ENCODE measurements at places on chromosomes 5 and 9.
A peak's percentile ranks its signal among the peaks of the same experiment; 100 is the strongest.

- no peak for DNase-seq
These were observed 5.8 kb downstream of the NOXA1 start for GRCh38 chr9:137428841-137429545.

DNA sequence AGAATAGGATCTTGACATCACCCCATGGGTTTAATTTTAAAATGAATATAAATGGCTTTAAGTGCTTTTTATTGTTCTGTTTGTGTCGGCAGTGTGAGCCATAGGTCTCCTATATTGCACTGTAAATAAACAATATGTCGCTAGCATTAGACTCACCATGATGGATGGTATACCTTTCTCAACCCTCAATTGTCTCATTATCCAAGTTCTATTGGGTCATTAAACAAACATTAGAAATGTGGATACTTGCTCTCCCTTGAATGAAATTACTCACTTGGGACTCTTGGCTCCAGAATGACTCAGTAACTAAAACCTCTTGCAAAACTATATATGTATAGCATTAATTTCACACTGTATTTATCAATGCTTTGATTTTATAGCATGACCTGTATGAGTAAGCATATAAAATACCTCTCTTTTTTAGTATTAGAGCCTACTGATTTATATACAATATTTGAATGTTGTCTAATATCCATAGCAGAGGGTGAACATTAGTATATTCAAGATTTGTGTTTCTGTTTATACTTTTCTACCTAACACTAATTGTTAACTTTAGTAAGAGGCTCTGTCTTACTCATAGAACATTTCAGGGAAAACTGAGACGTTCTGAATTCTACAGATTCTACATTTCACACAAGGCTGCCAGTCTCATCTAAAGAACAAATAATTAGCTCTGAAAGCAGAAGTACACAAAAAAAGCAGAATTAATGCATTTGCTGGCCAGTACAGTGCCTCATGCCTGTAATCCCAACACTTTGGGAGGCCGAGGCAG, 303.8 kb upstream of the PRR16 start:
- DNase-seq, result peak; percentile 71

- no peak for DNase-seq
These were observed 11.4 kb upstream of the CRHBP start for GRCh38 chr5:76941442-76941841.

- no peak for DNase-seq
These were observed 524.1 kb downstream of the TMEM38B start for GRCh38 chr9:106218427-106218826.

DNA sequence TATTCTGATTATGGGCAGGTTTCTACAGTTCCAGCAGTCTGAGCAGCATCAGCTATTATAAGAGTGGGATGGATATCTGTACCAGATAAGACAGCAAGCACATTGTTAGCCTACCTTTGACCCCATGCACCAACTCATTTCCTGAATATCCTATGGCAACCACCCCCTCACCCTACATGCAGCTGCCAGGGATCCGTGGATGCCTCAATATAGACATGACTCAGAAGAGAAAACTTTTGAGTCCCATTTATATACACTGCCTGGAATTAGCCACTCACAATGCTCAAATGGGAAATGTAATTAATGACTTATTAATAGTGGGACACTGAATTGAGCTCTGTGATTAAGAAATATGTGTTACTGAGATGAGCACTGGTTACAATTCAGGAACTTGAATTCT, 124.4 kb downstream of the SSBP2 start:
- DNase-seq, result no peak

DNA sequence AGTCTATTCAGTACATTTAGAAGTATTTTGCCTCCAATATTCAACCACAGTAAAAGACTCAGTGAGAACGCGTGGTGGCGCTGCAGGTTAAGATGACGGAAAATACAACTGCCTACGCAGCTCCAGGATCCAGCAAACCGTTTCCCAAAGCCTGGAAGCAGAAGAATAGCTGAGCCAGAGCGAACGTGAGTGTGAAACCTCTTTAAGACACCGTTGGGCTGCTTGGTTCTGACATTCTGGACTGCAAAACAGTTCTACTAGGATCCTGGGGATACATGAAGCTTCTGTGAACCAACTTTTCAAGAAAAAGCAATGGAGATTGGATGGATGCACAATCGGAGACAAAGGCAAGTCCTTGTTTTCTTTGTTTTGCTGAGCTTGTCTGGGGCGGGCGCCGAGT, at the start of gene PCDHB16:
Gene PCDHB16 (plus strand): TSS at position 140 of the 400 bp plus-strand sequence. CDS start 173 bp downstream, at position 313.
- DNase-seq, result peak; percentile 67

- no peak for DNase-seq
These were observed 2.8 kb downstream of the DCANP1 start for GRCh38 chr5:135444360-135444759.
